ENCODE measurements at places on chromosomes 3 and 15.

GRCh38 chr3:4174791-4175190 lies 128.4 kb upstream of the SETMAR start:
- no peak for DNase-seq

DNA sequence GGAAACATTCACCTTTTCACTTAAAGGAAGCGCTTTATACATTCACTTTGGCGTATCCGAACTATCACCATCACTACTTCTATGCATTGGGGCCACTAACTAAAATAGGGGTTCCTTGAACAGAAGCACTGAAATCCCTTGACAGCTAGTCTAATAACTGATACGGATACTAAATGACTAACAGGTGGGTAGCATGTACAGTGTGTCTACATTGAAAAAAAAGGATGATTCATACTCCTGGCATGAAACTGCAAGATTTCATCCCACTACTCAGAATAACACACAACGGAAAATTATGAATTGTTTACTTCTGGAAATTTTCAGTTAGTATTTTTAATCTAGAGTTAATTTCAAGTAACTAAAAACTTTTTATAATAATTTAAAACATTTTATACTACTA lies 96.7 kb downstream of the SMARCC1 start:
- no peak for DNase-seq

DNA sequence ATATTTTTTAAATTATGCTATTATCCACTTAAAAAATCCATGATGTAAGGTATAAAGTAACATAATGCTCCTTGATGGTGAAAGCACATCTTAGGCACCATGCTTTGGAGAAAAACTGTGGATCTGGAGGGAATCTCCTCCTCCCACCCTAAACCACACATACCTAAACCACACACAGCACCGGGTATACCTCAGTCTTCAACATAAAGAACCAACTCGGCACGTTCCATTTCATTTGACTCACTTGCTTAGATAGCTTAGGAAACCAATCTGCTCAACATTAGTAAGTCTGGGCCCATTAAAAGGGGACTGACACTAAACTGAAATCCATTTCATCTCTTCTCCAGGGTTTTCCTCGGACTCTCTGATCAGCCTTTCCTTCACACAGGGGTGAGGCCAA lies 945.7 kb upstream of the CFAP20DC start:
- DNase-seq: peak; percentile 44

- DNase-seq: peak; percentile 88
These were observed 14.7 kb downstream of the RHOV start for GRCh38 chr15:40859206-40859851.

- DNase-seq: no peak
These were observed 40.4 kb downstream of the LPP start for GRCh38 chr3:188194332-188194731.

DNA sequence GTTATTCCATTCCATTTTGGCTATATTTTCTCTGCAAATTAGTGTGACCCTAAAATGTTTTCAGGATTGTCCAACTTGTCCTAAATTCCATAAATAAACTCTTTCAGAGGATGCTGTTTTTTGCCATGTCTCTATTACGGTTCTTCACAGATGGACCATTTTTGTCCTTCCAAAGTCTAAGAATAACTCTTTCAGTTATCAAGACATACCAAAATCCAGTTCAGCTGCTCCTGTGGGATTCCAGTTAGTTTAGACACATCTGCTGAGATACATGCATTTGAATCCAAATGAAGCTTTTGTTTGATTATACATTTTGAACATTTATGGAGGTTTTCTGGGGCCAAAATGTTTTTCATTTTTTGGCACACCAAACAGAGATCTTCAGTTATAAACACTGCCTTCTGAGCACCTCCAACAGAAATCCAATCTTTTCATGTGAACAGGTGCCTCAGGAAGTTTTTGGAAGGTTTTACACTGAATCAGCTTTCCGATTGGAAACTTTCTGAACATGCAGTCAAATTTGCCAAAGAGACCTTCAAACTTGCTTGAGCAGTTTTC lies 80.7 kb downstream of the TIGIT start:
- no peak for DNase-seq

DNA sequence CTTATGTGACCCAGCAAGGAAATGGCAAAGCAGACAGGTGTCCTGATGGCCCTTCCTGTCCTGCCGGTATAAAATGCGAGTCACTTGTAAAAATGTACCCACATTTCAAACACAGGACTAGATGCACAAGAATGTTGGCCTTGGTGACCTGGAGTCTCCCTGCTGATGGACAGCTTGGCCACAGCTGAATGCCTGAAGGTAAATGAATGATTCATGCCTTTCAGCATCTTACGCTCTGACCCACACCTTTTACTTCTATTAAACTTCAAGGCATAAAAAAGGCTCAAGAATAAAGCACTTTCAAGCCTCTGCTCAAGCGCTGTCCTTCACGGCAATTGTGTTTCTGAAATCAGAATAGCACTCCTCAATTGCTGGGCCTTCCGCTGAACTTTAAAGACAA lies 228.0 kb upstream of the SLCO3A1 start:
- DNase-seq: no peak

Data from activated T-cell treated with anti-CD3 and anti-CD28 coated beads, Interleukin-2, amount 50 U/mL, for 72 hours (primary cell).